Right atrium auricular region (tissue), 2 donors: ENCODE measurements at places on chromosomes 12 and 14.

DNA sequence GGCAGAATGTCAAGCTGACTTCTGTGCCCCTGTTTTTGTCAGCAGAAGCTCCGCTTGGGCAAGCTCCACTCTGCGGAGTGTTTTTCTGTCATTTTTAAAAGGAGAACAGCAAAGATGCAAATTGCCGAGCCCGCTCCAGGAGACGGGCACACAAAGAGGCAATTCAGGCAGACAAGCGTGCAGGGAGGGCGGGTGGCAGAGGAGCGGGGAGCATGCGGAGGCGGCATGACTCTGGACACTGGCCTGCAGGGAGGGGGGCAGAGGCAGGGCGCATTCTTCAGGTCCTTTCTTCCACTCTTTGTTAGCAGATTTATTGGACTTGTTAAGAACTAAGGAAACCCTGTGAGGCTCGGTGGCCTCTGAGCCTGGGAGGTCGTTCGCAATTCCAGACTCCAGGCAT is 187.3 kb upstream of the RMST start:
- no peaks in the 10 kb centered on the region for H3K36me3 ChIP-seq
- H3K27me3 ChIP-seq, result no peaks in the 10 kb centered on the region
- DNase-seq, result no peak

DNA sequence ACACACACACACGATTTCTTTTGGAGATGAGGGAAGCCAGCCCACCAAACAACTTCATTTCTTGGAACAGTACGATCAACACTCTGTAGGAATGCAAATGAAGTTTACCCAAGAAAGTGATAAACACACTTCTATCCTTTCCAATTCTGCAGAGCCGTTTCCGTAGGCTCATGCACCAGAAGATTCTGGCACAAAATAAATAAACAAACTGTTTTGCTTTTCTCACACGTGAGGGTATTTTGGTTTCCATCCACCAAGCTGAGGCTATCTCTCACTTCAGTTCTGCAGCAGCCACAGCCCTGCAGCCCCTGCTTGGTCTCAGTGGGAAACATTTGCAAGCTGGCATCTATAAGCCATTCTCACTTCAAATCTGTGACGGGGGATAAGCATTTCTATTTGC is 15.3 kb upstream of the TSPAN11 start:
- H3K27ac ChIP-seq, result no peak overlapping the region
- H3K36me3 ChIP-seq, result no peaks in the 10 kb centered on the region
- DNase-seq, result no peak
- no peak overlapping the region for H3K4me3 ChIP-seq
- no peaks in the 10 kb centered on the region for H3K27me3 ChIP-seq

GRCh38 chr12:132924356-132924755 is 31.8 kb downstream of the ZNF605 start:
- no peak for DNase-seq
- H3K27me3 ChIP-seq, result no peaks in the 10 kb centered on the region
- H3K4me1 ChIP-seq, result no peaks in the 10 kb centered on the region
- no peak overlapping the region for H3K27ac ChIP-seq
- no peak overlapping the region for H3K4me3 ChIP-seq
- H3K36me3 ChIP-seq, result peaks cover 41% of the 10 kb centered on the region

DNA sequence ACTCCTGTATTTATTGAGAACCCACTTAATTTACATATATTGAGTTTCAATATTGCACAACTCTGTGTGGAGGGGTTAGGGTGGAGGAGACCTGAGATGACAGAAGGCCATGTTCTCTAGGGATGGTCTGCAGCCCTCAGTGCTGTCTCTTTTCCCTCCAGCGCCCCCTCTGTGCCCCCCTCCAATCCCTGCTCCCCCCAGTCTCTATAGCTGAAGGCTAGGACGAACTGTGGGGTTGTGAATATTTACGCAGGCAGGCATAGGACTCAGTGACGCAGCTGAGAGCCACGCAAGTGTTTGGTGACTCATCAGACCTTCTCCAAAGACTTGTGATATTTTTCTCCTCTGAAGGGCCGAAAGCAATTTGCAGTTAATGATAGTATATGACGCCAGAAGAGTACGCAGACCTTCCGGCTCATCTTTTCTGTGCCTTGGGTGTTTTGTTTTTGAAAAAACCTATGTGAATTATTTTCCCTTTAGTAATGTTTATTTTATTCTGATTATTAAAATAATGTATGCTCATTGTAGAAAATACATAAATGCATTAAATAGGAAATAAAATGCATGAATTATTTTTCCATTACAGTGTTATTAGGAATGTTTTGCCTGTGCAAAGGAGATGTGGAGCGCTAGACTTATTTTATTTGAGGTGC is 85.3 kb downstream of the SLC25A47 start:
- H3K27ac ChIP-seq, result no peak overlapping the region
- no peaks in the 10 kb centered on the region for H3K36me3 ChIP-seq
- H3K4me1 ChIP-seq, result no peaks in the 10 kb centered on the region
- H3K27me3 ChIP-seq, result no peaks in the 10 kb centered on the region
- no peak for DNase-seq
- no peak overlapping the region for H3K4me3 ChIP-seq

GRCh38 chr12:2884810-2885209 is 5.9 kb upstream of the TULP3 start:
- no peaks in the 10 kb centered on the region for H3K27me3 ChIP-seq
- no peaks in the 10 kb centered on the region for H3K4me1 ChIP-seq
- H3K36me3 ChIP-seq, result no peaks in the 10 kb centered on the region
- no peak overlapping the region for H3K4me3 ChIP-seq
- no peak overlapping the region for H3K27ac ChIP-seq
- no peak for DNase-seq
